ENCODE measurements at places on chromosomes 2 and 18.

DNA sequence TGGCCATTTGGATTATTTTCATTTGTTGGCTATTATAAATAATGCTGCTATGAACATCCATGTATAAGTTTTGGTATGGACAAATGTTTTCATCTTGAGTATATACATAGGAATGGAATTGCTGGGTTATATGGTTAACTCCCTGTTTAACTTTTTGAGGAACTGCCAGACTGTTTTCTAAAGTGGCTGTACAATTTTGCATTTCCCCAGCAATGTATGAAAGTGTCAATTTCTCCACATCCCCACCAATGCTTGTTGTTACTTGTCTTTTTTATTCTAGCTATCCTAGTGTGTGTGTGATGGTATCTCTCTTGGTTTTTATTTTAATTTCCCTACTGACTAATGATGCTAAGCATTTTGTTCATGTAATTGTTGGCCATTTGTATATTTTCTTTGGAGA lies 90.6 kb upstream of the CYP26B1 start:
- DNase-seq, result no peak

GRCh38 chr2:63819765-63820717 lies 21.7 kb upstream of the UGP2 start:
- DNase-seq, result no peak

DNA sequence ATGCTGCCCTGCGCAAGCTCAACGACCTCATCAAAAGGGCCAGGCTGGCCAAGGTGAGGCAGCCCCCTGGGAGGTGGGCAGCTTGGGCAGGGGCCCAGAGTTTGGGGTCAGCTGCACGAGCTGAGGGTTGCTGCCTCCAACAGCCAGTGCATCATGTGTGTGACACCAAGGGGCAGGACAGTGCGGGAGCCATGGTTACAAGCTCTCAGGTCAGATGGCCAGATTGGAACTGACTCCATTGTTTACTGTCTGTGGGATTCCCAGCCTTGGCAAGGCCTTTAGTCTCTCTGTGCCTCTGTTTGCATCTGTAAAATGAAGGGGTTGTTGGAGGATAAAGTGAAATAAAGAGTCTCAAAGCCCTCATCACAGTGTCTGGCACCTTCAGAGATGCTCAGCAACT lies 26.9 kb downstream of the EHD3 start:
- no peak for DNase-seq

DNA sequence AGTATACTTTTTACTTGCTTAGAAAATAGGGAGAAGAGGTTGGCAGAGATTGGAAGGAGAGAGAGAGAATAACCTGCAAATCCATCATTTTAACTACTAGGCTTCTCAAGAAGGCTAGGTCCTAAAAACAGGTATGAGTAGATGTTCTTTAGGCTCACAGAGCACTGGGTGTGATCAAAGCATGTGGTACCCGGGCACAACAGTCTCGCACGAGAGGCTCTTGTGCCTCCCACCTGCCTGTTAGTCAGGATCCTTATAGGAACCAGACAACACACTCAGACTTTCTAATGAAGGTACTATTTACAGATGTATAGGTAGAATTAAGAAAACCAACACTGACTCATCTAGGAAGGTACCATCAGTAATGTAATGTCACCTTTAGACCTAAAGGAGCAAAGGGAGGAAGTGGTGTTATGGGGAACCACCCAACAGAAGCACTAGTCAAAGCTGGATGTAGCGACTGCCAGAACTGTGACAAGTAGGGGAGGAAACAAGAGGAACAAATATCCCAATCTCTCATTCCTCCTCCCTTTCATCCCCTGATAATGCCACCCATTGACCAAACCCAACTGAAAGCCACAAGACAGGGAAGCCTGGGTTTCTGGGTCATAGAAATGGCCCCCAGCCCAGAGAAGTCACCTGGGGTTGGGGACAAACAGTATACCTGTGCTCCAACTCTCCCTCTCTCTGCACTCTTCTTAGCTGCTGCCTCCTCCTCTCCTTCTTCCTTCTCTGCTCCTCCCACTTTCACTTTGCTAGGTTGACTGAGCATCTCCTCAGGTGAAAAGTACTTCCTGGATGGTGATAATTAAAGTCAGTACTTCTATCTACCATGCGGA lies 16.0 kb upstream of the MARCHF4 start:
- DNase-seq, result no peak

DNA sequence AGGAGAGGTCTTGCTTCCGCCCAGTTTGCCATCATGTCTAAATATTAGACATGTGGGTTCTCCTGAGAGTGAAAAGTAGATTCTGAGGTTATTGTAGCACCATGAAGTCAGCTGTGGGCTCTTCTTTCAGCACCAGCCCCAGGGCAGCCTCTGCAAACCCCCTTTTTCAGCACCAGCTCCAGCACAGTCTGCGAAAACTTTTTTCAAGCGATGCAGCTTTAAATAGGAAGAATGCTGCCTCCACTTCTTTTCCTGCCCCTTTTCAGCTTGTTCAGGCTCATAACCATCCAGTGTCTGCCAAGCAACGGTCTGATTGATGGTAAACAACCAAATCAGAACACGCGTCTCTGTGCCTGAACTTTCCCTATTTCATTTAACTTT lies at the start of gene COL5A2:
Gene COL5A2 (minus strand): TSS at position 192 of the 381 bp plus-strand sequence. CDS start 157 bp downstream, at position 35.
- peak; percentile 35 for DNase-seq

- no peak for DNase-seq
Measured at GRCh38 chr2:171655586-171655985, 31.7 kb upstream of the DYNC1I2 start.

- no peak for DNase-seq
Measured at GRCh38 chr2:115999039-115999438, 1556.6 kb downstream of the DPP10 start.

DNA sequence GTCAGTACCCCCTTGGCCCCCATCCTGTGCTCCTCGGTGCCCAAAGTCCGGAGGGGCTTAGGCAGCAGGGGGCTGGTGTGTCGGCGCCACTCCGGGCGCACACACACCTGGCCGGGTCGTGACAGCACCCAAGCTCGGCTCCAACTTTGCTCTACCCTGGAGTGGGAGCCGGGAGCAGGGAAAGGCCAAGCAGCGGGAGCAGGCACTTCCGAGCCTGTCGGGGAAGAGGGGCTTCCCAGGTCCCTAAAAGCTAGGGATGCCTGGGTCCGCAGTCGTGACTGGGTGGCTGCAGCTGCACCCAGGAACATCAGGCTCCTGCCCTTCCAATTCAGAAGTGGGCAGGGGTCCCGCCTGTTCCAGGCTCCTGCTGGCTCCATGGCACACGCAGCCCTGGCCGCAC lies 48.4 kb downstream of the PAPOLG start:
- no peak for DNase-seq

DNA sequence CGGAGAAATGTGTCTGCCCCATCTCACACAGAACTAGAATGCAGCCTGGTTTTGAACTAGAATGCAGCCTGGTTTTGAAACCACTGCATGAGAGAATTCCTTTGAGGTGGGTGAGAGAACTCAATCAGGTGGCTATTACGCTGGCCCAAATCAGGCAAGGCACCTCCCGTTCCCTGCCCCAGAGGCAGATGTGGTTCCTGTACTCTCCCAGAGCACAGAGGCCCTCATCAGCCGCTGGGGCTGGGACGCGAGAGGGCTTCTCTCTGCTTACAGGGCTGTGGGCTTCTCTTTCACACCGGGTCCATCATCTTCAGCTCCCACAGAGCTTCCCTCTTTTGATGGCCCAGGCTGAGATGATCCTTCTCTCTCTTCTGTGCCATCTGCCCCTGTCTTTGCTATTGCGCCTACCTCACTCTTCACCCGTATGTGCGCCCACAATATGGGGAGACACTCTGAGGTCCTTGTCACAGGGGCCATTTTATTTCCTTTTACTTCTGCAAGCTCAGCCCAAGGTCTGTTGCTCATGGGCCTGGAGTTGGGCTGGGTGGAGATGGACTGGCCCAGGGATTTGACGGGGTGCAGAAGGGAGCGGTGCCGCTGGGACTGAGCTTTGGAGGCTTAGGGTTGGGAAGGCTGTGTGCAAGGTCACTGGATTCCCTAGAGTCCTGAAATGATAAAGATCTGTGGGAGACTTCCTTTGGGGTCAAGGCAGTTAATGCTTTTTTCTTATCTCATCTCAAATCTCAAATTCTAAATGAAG lies 84.4 kb upstream of the HS6ST1 start:
- DNase-seq, result no peak

- DNase-seq, result no peak
Measured at GRCh38 chr2:187988348-187988747, 303.3 kb upstream of the GULP1 start.

DNA sequence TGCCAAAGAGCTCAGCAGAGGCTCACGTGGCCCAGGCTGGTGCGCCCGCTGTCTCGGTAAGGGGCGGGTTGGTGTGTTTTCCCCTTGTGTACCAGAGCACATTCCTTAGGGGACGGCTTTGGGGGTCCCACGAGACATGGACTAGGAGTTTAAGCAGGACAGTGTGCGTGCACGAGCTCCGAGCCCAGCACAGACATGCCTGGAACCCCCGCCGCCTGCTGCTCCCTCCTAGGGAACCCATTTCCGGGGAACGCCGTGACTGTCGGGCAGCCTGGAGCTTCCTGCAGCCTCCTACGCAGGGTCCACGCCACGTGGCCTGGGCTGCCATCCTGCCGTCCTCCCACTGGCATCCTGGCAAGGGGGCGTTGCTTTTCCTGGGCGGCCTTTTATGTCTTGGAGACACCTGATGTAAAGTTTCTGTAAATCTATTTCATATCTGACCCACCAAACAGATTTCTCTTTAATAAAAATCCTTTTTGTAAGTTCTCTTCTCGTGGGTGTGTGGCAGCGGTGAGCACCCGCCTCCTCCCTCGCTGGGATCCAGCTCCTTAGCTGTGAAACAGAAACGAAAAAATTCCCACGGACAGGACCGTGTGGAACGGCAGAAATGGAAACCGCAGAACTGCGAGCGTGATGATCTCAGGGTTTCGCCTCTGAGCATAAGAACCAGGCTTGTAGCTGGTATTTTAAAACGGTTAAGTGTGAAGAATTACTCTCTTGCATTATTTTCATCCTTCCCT lies 43.5 kb upstream of the KCNG2 start:
- DNase-seq, result no peak

DNA sequence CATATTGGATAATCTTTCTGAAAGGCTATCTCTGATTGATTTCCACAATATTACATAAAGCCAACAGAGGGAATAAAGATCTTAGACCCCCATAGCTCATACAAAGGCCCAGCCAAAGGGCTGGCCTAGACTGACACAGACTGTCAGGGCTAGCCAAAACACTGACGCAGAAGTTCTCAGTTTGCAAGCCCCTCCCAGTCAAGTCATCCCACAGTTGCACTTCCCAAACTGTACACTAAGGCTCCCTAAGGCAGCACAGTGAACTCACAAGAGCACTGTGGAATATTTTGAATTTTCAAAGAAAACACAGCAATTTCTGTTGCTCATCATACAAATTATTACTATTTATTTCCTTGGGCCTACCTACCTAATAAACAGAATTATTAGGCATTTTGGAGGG lies 244.9 kb downstream of the SP3 start:
- DNase-seq, result no peak

DNA sequence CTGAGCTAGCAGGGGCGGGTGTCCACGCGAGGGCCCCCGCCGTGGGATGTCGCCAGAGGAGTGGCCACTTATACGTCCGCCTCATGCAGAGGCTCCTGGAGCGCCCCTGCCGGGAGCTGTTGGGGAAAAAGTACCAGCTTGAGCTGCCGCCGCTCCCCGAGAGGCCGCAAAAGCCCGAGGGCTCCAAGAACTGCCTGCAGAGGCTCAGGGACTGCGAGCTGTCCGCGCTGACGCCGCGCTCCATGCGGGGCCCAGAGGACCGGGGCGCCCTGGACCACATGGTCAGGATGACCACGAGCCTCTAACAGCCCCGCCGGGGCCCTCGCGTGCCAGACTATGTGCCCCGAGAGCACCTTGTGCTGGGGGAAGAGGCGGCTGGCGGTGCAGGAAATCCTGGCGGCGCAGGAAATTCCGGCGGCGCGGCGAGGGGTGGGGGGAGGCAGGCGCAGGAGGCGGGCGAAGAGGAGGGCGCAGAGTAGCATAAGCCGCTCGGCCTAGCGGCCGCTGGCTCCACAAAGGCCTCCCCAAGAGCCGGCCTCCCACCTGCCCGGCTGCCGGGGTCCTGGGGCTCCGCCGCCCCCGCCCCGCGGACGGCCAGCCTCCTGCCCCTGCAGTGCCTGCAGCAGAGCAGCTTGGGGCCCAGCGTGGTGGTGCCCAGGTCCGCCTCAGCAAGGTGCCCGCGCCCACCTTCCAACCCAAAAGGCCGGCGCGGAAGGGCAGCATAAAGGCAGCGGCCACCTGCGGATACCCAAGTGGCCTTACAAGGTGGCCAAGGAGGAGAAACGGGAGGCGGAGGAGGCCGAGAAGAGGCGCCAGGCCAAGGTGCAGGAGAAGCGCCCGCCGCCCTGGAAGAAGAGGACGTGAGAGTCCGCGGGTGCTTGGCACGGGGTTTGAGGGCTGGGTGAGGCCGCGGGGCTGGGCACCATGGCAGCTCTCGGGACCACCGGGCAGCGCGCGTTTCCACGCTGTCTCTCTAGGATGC lies 42.1 kb upstream of the TRIM43B start:
- DNase-seq, result no peak

GRCh38 chr2:237156031-237156856 lies 70.6 kb downstream of the COPS8 start:
- no peak for DNase-seq

GRCh38 chr18:52813635-52814416 lies 473.8 kb downstream of the DCC start:
- DNase-seq, result no peak

- no peak for DNase-seq
Measured at GRCh38 chr18:76805221-76805620, 17.1 kb upstream of the ZNF236 start.

DNA sequence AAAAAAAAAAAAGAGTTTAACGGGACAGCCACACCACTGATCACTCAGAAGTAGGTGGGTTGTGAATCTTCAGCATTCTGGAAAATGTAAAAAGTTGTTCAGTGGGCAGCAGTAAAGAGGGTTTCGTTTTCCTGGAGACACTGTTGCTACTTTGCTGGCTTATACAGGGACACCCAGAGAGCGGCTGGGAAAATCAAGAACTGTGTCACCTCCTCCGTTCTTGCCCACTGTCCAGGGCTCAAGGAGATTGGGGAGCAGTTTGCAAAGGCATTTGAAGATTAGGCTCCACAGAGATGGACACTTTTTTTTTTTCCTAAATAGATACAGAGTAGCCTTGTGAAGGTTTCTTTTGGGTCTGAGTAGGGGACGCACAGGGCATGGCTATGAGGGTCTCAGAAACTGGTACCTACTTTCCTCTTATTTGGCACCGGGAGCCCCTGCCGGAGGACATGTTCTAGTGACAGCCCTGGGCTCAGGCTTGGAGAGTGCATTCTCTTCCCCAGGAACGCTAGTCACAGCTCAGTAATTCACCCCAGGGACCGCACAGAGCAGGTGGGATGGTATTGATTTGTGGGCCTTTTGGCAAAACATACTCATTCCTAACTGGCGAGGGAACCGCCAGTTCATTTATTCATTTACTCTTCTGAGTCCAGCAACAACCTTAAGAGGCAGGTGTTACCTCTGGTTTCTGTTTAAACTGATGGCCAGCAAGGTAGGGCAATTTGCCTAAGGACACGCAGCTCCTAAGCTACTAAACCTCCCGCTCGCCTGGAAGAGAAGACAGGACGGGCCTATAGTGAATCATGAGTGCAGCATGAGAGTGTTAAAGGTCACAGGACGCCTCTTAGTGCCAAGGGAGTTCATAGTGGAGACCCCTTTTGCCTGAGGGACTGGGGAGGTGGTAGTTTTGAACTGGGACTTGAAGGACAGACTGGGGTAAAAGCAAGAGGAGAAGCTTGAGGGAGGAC lies 53.1 kb downstream of the HPCAL1 start:
- peak; percentile 29 for DNase-seq

GRCh38 chr2:38778687-38779082 lies 675 bp downstream of the GEMIN6 start:
- no peak for DNase-seq

All from nephron progenitor cell (in vitro differentiated cells).